ENCODE measurements at places on chromosomes 16 and 17.

- no peak for DNase-seq
Measured at GRCh38 chr16:85025781-85026653, 1.6 kb upstream of the KIAA0513 start.

GRCh38 chr17:79890706-79891105 is 51.5 kb upstream of the CBX4 start:
- no peak for DNase-seq

GRCh38 chr17:15038656-15039055 is 226.5 kb downstream of the PMP22 start:
- DNase-seq = no peak

DNA sequence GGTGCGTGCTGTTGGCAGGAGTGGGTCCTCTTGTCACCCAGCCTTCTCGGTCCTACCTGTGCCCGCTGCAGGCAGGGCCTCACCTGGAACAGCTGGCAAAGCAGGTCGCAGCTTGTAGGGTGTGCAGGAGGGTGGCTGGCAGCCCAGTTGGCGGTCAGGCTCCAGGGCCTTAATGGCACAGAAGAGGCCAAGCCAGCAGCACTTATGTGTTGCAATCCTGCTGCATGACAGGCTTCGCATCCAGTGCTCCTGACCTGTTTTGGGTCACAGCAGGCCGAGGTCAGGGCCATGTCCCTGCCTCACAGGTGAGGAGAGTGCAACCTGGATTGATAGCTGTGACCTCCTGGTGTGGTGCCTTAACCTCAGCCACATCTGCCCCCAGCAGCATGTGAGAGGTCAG is 31.9 kb downstream of the ZC3H18 start:
- DNase-seq = no peak

DNA sequence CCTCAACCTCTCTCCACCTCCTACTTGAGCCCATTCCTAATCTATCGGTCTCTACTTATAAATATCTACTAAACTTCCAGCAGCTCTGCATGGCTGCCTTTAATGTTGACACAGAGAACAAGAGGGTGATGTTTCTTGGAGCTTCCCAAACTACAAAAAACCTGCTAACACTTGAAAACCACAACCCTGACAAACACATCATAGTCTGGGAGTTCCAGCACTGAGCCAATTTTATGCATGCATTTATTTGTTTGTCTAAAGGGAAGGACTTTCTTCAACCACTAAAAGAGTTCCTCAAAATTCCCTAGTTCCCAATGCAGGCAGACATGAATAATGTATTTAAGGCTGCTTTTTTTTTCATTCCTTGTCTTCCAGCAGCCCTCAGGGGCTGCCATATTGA is 331.8 kb upstream of the XYLT1 start:
- no peak for DNase-seq

GRCh38 chr16:47876511-47876910 is 279.3 kb downstream of the ABCC12 start:
- DNase-seq = no peak

DNA sequence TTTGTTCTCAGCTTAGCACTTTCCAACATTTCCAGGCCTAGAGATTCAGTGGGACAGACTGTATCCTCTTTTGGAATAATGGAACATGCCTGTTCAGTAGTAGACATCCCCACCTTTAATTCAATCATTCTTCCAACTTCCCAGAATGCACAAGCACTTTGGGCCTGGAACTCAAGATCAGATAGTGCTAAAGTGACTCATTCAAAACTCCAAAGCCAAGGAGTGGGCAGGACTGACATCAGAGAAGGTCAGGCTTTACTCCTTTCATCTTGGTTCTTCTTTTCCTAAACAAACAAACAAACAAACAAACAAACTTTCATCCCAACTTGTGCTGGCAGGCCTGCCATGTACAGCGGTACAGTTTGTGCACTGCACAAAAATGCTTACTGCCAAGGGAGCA is 172.0 kb downstream of the AXIN2 start:
- DNase-seq = no peak

- DNase-seq = no peak
Measured at GRCh38 chr17:11330006-11330405, 89.0 kb downstream of the SHISA6 start.

DNA sequence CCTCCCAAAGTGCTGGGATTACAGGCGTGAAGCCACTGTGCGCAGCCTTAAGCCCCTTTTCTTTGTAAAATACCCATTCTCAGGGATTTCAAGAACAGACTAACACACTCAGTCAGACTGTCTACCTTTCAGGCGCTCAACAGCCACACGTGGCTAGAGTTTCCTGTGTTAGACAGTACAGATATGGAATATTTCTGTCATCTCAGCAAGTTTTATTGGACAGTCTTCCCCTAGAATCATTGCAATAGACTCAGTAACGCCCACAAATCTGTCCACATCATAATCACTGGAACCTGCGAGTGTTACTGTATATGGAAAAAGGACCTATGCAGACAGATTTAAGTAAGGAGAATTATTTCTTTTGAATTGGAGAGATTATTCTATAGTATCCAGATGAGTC is 160.5 kb downstream of the RBFOX1 start:
- no peak for DNase-seq

- no peak for DNase-seq
Measured at GRCh38 chr17:73282629-73283028, 20.9 kb upstream of the CPSF4L start.
